Amniotic stem cell (primary cell): ENCODE measurements at places on chromosomes 12 and 14.

- DNase-seq: no peak
These were observed 25.5 kb downstream of the NKX2-8 start for GRCh38 chr14:36556811-36557433.

DNA sequence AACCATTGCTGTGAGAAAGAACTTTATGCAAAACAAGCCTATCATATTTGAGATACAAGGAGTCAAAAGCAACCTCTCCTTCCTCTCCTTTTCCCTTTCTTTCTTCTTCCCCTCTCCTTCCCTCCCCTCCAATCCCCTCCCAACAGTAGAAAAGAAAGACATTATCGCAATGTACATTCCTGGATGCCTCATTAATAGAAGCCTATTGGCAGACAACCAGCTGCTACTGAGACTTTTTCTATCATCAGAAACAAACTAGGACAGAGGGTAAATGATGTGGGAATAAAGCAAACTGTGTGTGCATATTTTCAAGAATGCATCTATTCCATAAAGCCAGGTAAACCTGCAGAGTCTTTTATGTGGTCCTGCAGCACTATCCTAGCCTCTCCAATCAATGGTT, 237.2 kb downstream of the ITPR2 start:
- DNase-seq: no peak

DNA sequence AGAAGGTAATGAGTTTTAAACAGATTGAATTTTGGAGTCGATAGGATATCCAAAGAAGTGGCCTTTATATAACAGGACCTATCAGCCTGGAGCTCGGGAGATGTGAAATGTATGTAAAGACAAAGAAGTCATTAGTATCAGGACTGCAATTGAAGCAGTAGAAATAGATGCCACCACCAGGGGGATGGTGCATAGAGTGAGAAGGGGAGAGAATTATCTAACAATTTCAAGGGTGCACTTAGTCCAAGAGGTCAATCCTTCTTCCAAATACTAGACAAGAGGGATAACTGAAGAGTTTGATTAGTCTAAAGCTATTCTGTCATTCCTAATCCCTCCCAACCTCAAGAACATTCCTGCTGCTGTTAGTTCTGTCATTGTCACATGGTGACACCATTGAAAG, 127.8 kb downstream of the CFAP54 start:
- DNase-seq: no peak

GRCh38 chr12:53207042-53207441, at the start of gene ITGB7:
Gene ITGB7 (minus strand): TSS chr12:53207251. CDS start chr12:53200443, 6,808 bp downstream.
- no peak for DNase-seq
